ENCODE measurements at places on chromosomes 16 and 17.
A peak's percentile ranks its signal among the peaks of the same experiment; 100 is the strongest.

GRCh38 chr17:52660692-52661091 is 502.2 kb upstream of the CA10 start:
- no peak for DNase-seq
- no peaks in the 10 kb centered on the region for H3K4me1 ChIP-seq
- H3K4me3 ChIP-seq, result no peak overlapping the region
- H3K36me3 ChIP-seq, result no peaks in the 10 kb centered on the region
- no peak overlapping the region for H3K27ac ChIP-seq

DNA sequence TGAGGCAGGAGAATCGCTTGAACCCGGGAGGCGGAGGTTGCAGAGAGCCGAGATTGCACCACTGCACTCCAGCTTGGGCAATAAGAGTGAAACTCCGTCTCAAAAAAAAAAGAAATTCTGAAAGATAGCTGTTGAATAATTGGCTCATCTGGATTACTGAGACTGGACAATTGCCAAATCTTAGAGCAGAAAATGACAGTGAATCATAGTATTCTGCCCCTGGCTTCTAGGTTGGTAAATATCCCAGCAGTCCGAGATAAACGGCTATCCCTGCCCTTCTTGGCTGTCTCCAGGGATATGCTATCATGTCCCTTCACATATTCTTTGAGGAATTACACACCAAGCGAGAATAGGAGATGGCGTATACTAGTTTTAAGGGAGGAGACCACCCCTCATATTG is 35.5 kb upstream of the METTL16 start:
- no peaks in the 10 kb centered on the region for H3K36me3 ChIP-seq
- peaks cover 5% of the 10 kb centered on the region for H3K27me3 ChIP-seq
- H3K27ac ChIP-seq, result no peak overlapping the region
- H3K4me1 ChIP-seq, result peaks cover 6% of the 10 kb centered on the region
- no peak for DNase-seq
- H3K4me3 ChIP-seq, result no peak overlapping the region

DNA sequence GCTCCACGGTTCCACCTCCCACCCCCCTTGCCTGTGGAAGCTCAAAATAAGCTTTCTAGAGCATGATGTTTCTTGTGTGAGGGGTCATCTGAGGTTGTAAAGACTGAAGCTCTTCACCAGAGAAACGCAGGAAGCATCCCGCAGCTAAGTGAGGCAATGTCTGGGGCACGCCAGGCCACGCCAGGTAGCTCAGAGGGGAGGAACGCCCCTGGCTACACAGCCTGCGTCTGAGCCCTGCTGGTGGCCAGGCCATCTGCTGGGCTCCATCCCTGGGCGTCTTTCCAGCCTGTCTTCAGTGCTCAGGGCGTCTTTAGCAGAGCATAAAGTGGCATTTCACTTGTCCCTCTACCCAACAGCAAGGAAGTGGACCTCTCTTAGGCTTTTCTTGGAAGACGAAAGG is 15.2 kb downstream of the SOCS3 start:
- H3K4me1 ChIP-seq, result peaks cover 59% of the 10 kb centered on the region
- no peak overlapping the region for H3K4me3 ChIP-seq
- no peaks in the 10 kb centered on the region for H3K36me3 ChIP-seq
- peaks cover 2% of the 10 kb centered on the region for H3K27me3 ChIP-seq
- no peak for DNase-seq
- no peak overlapping the region for H3K27ac ChIP-seq

GRCh38 chr16:53849585-53849984 is 145.6 kb downstream of the FTO start:
- H3K4me3 ChIP-seq, result no peak overlapping the region
- H3K36me3 ChIP-seq, result peaks cover 30% of the 10 kb centered on the region
- no peak overlapping the region for H3K27ac ChIP-seq
- H3K27me3 ChIP-seq, result no peaks in the 10 kb centered on the region
- no peak for DNase-seq

GRCh38 chr16:79272141-79272577 is 328.4 kb downstream of the MAF start:
- peaks cover 64% of the 10 kb centered on the region for H3K4me1 ChIP-seq
- H3K27ac ChIP-seq, result peak overlapping the region; percentile 86
- peak overlapping the region; percentile 60 for H3K4me3 ChIP-seq
- peaks cover 45% of the 10 kb centered on the region for H3K27me3 ChIP-seq
- DNase-seq, result peak; percentile 72
- no peaks in the 10 kb centered on the region for H3K36me3 ChIP-seq

- H3K4me1 ChIP-seq, result peaks cover 27% of the 10 kb centered on the region
- no peaks in the 10 kb centered on the region for H3K36me3 ChIP-seq
- H3K27me3 ChIP-seq, result peaks cover 3% of the 10 kb centered on the region
- no peak for DNase-seq
Measured at GRCh38 chr17:83191388-83192160, 112.2 kb downstream of the METRNL start.

DNA sequence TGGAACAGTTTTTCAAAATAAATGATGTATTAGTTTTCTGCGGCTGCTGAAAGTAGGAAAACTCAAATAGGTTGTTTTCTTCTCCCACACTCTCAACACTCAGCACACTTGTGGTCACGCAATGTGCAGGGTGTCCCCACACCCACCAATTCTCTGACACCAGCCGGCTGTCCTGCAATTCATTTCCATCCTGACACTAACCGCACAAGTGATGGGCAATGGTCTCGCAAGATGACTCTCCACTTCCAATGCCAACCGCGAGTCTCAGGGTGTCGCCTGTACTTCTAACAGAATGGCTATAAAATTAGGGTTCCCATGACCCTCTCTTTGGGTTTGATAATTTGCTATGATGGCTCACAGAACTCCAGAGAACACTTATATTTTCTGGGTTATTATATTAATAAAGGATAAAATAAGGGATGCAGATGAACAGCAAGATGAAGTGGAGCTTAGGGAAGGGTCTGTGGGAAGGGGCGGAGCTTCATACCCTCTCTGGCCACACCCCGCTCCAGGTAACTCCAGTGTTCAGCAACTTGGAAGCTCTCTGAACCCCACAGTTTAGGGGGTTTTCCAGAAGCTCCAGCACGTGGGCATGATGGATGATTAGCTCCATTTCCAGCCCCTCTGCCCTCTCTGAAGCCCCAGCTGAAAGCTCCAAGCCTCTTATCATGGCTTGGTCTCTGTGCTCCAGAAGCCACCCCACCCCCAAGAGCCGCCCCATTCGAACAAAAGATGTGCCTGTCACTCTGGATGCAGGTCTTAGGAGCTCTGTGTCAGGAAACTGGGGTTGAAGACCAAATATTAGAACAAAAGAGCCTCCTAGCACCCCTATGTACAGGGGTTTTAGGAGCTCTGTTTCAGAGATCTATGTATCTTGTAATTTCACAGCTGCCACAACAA is 19.8 kb downstream of the TAF1C start:
- no peak overlapping the region for H3K4me3 ChIP-seq
- peaks cover 21% of the 10 kb centered on the region for H3K27me3 ChIP-seq
- no peak for DNase-seq
- H3K4me1 ChIP-seq, result no peaks in the 10 kb centered on the region
- no peaks in the 10 kb centered on the region for H3K36me3 ChIP-seq
- no peak overlapping the region for H3K27ac ChIP-seq

GRCh38 chr16:18834864-18835263 is 33.5 kb upstream of the ARL6IP1 start:
- no peak overlapping the region for H3K4me3 ChIP-seq
- DNase-seq, result no peak
- no peaks in the 10 kb centered on the region for H3K27me3 ChIP-seq
- H3K4me1 ChIP-seq, result peaks cover 19% of the 10 kb centered on the region
- H3K27ac ChIP-seq, result peak overlapping the region; percentile 10

- H3K36me3 ChIP-seq, result peaks cover 4% of the 10 kb centered on the region
- DNase-seq, result no peak
- H3K4me1 ChIP-seq, result peaks cover 37% of the 10 kb centered on the region
Measured at GRCh38 chr16:29729116-29729521, 16.7 kb downstream of the C16orf54 start.

GRCh38 chr17:40345161-40345993 is 19.2 kb downstream of the GJD3 start:
- peaks cover 7% of the 10 kb centered on the region for H3K36me3 ChIP-seq
- DNase-seq, result peak; percentile 38
- H3K27ac ChIP-seq, result peak overlapping the region; percentile 70
- H3K4me1 ChIP-seq, result peaks cover 73% of the 10 kb centered on the region
- no peaks in the 10 kb centered on the region for H3K27me3 ChIP-seq
- H3K4me3 ChIP-seq, result peak overlapping the region; percentile 70

GRCh38 chr16:49605536-49606254 is 232.1 kb downstream of the C16orf78 start:
- no peak overlapping the region for H3K27ac ChIP-seq
- peaks cover 4% of the 10 kb centered on the region for H3K27me3 ChIP-seq
- no peaks in the 10 kb centered on the region for H3K4me1 ChIP-seq

- H3K4me1 ChIP-seq, result peaks cover 21% of the 10 kb centered on the region
- H3K4me3 ChIP-seq, result peak overlapping the region; percentile 69
- peaks cover 3% of the 10 kb centered on the region for H3K36me3 ChIP-seq
- peak; percentile 82 for DNase-seq
- H3K27me3 ChIP-seq, result no peaks in the 10 kb centered on the region
Measured at GRCh38 chr17:7922845-7923628, 6.6 kb downstream of the KCNAB3 start.

- DNase-seq, result no peak
- peak overlapping the region; percentile 89 for H3K4me3 ChIP-seq
- H3K36me3 ChIP-seq, result peaks cover 4% of the 10 kb centered on the region
- H3K27ac ChIP-seq, result peak overlapping the region; percentile 86
- H3K27me3 ChIP-seq, result no peaks in the 10 kb centered on the region
- peaks cover 62% of the 10 kb centered on the region for H3K4me1 ChIP-seq
Measured at GRCh38 chr17:7838090-7839075, 4.4 kb downstream of the KDM6B start.

GRCh38 chr16:77408607-77409006 is 26.2 kb downstream of the ADAMTS18 start:
- H3K36me3 ChIP-seq, result no peaks in the 10 kb centered on the region
- H3K4me1 ChIP-seq, result no peaks in the 10 kb centered on the region
- no peak overlapping the region for H3K4me3 ChIP-seq
- H3K27me3 ChIP-seq, result peaks cover 8% of the 10 kb centered on the region

DNA sequence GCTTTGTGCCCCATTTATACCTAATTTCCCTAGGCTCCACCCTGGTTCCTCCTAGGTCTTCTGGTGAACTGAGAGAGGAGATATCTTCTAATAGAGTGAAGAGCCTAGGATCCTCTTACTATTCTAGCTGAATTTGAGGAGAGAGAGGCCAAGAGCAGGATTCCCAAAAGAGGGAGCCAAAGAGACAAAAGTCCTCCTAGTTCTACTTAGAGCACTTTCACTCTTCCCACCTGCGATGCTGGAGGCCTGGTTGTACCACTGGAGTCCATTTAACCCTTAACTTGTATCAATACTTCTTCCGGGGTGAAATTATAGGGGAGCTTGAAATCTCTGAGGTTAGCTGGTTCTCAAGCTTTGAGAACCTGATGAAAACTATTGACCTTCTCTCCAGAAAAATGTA is 3.4 kb upstream of the SSH2 start:
- no peak overlapping the region for H3K27ac ChIP-seq
- H3K4me3 ChIP-seq, result no peak overlapping the region
- no peaks in the 10 kb centered on the region for H3K36me3 ChIP-seq
- DNase-seq, result no peak

- no peak overlapping the region for H3K27ac ChIP-seq
- no peak for DNase-seq
- no peaks in the 10 kb centered on the region for H3K27me3 ChIP-seq
Measured at GRCh38 chr16:6864671-6865070, 468.0 kb upstream of the RBFOX1 start.

DNA sequence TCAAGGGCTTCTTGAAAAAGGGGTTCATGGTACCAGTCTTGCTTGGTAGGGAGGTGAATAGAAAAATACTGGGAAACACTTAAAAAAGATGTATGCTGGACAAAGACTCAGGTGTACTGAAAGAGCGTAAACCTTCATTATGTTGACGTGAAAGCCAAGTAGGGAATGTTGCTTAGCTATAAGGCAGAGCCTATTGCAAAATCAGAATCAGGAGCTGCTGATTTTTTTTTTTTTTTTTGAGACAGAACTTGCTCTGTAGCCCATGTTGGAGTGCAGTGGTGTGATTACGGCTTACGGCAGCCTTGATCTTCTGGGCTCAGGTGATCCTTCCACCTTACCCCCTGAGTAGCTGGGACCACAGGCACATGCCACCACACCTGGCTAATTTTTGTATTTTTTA is 3.9 kb downstream of the TMEM94 start:
- DNase-seq, result no peak
- no peak overlapping the region for H3K27ac ChIP-seq
- H3K36me3 ChIP-seq, result peaks cover 1% of the 10 kb centered on the region
- H3K27me3 ChIP-seq, result no peaks in the 10 kb centered on the region
- H3K4me1 ChIP-seq, result peaks cover 28% of the 10 kb centered on the region
- no peak overlapping the region for H3K4me3 ChIP-seq

DNA sequence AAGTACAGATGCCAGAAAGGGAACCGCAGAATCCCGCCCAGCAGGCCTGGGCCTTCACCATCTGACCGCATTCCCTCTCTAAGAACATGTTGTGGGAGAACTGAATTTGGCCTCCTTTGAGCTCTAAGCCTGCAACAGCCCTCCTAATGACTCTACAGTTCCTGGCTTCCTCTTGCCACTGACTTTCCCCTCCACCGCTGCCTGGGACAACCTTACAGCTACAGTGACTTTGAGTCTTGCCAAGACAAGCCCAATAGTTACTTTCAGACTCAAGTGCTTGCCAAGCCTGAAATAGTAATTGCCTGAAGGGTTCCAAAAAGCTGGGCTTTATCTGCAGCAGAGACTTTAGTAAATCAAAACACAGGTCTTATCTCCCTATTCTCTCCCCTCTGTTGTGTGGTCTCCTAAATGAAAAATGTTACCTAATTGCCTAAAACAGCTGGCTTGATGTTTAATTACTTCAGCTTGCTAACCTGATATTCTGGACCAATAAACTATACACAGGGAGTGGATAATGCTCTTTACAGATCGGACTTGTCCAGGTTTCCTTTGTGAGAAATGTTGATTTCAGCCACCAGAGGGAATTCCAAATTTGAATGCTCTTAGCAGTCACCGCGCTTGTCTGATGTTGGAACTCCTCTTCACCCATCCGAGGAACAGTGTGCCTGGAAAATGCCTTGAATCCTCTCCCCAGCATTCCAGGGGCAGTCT is 85.1 kb upstream of the TBX2 start:
- DNase-seq, result no peak
- H3K27ac ChIP-seq, result no peak overlapping the region
- no peaks in the 10 kb centered on the region for H3K4me1 ChIP-seq

DNA sequence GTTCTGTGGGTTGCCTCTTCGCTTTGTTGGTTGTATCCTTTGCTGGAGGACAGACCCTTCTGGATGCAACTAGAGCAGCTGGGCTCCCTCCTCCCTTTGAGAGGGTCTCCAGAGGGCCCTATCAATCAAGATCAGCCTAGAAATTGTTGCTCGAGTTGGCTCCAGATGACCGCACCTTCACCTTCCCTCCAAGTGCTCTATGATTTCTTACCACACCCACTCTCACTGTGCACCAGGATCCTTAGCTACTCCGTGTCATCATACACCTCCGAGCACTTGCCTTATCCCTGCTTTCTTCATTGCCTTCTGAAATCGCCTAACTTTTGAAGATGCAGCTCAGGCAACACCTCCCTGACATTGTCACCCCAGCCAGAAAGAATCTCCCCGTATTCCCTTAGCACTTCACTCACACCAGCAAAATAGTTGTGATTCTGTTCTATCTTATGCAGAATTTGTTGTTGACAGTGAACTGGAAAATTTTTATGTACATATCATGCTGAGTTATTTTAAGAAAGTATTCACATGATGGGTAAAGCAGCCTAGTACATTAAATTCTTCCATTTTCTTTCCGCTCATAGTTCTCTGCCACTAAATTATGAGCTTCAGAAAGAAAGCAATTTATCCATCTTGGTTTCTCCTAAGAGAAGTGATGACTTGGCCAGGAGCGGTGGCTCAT is 52.9 kb downstream of the ABAT start:
- H3K4me3 ChIP-seq, result no peak overlapping the region
- H3K27me3 ChIP-seq, result no peaks in the 10 kb centered on the region
- H3K27ac ChIP-seq, result peak overlapping the region; percentile 87
- H3K36me3 ChIP-seq, result no peaks in the 10 kb centered on the region
- DNase-seq, result no peak

Data from activated naive CD8-positive, alpha-beta T cell treated with anti-CD3 and anti-CD28 coated beads, Interleukin-2, amount 50 U/mL, for 24 hours (primary cell).